ENCODE measurements at places on chromosomes 7 and 10.

- no peak for DNase-seq
These were observed 93.5 kb downstream of the AKAP9 start for GRCh38 chr7:92034116-92034515.

DNA sequence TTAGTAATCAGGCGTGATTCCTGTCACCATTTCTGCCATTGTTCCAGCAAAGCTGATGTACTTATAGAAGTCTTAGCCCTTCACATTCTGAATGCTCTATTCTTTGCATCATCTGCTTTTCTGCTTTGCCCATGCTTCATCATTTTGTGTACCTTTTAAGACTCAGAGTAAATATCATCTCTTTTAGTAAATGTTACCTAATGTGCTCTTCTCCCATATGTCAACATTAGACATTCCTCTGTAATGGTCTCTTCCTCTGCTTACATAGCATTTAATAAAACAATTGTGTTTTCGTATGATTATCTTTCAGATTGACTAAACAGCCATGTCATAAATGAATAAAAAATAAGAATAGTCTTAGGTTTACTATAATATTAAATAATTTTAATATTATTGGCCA lies 719.6 kb upstream of the GRM3 start:
- no peak for DNase-seq

DNA sequence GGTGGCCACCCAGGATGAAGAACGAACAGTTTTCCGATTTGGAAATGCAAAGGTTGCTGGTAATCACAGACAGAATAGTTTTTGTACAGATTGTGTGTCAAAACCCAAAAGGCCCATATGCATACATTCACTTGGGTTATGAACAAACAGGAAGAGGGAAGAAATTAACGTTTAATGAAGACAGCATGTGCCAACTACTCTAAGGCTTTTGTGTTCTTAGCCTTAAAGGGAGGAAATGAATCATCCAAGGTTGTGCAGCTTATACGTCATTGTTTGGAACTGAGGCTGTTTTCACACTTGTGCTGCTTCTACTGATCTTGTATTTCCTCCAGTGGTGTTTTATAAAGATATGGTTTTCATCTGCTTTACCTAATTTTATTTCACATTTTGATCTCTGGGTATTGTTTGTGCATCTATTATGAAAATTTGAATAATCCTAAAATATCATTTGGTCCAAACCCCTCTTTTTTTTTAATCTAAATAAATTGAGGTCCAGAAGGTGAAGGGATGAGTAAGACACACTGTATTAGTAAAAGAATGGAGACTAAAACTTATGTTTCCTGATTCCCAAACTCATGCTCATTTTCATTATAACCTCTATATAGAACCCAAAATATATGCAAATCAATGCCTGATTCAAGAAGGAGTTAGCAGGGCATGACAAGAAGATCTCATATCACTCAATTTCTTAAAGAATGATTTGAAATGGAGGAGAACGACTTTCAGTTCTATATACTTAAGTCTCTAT lies 373.1 kb downstream of the THSD7A start:
- no peak for DNase-seq

GRCh38 chr7:120718361-120718760 lies 139.6 kb downstream of the TSPAN12 start:
- no peak for DNase-seq

DNA sequence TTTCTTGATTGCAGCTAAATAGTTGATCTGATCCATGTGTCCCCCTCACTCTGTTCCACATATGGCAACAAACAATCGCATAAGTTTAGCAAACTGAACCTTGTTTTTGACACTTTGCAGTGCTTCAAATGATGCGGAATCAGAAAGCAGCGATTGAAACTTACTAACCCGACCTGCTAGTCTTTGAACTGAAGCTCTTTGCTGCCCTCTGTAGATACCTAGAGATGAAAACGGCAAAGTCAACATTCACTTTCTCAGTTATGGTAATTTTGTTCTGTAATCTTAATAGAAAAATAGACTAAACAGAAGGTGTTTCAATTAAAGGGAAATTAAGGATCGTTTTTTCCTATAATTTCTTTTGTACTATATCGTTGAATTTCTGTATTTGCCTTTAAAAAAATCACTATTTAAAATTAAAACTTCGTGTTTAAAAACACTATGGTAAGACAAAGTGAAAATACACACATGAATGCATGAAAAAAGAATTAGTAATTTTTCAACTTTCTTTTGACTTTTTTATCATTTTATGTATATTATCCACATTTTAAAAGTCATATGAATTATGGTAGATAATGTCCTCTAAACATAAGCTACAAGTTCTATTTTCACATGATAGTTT lies 276.5 kb downstream of the MAGI2 start:
- peak; percentile 42 for DNase-seq

- peak; percentile 95 for DNase-seq
These were observed 6.5 kb downstream of the VSIR start for GRCh38 chr10:71766717-71767419.

- peak; percentile 17 for DNase-seq
These were observed 513 bp downstream of the ODAD2 start for GRCh38 chr10:27998178-27998953.

DNA sequence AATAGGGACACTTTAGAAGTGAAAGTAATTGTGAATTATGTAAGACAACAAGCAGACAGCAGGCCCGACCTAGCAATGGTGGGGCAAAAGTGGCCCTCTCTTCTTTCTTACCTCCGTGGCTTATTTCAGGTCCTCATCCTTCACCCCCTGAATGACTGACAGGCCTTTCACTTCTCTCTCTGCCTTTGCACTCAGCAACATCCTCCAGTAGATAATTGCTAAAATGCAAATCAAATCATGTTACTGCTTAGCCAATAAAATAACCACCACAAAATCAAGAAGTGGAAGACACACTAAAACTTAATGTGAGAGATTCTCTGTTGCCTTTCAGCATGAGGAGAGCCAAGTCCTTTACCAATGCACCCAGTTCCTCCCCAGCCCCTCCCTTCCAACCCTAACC lies 274.6 kb upstream of the ZNF32 start:
- DNase-seq = no peak

DNA sequence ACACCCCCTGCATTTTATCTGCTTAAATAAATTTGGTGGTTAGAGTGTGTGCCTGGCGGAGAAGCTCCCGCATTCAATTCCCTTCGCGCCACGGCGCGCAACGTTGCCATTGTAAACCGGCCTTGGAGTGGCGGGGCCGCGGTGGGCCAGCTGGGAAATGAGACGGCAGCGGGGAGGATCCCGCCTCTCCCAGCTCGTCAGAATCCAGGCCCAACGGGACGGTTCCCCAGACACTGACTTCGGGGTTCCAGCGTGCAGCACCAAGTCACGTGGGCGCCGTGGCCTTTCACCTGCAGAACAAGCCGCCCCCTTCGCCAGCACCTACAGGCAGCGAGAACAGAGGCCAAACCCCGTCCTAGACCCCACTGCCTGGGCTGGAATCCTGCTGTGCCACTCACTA lies 103.4 kb downstream of the GRID1 start:
- no peak for DNase-seq

- no peak for DNase-seq
These were observed 21.8 kb downstream of the STAM start for GRCh38 chr10:17665747-17666146.

DNA sequence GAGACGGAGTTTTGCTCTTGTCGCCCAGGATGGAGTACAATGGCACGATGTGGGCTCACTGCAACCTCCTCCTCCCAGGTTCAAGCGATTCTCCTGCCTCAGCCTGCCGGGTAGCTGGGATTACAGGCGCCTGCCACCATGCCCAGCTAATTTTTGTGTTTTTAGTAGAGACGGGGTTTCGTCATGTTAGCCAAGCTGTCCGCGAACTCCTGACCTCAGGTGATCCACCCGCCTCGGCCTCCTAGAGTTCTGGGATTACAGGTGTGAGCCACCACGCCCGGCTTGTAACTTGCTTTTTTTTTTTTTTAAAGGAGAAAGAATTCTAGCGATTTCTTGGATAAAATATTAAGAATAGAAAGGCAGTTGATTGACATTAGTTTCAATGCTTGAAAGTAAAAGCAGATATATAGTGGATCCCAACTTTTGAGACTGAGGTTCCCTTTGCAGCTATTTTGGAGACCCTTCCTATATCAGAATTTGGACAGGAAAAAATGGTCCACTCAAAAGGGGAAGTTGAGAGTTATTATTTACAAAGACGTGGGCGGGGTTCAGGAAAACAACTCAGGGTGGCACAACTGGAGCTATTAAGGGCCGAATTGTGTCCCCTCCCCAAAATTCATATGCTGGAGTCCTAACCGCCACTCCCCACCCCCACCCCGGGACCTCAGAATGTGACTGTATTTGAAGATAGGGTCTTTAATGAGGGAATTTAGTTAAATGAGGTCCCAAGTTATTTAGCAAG lies 1.3 kb upstream of the ERCC6 start:
- DNase-seq = no peak

DNA sequence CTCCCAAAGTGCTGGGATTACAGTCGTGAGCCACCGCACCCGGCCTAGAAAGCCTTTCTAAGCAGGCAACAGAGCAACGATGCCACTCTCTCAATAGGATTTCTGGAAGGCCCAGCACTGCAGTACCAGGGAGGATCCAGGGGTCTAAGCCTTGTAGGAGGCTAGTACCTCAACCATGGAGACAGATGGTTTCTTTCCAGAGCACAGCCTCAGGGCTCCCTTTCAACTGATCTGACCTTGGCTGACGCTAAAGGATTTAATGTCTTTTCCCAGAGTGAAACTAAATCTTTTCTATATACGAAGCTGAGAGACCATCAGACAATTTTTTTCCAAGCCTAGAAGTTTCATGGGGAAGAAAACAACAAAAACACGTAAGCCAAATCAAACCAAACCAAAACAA lies 78.0 kb downstream of the WDR11 start:
- peak; percentile 5 for DNase-seq

- DNase-seq = no peak
These were observed 138.0 kb downstream of the SRPK2 start for GRCh38 chr7:105250706-105251105.

- DNase-seq = no peak
These were observed 14.0 kb downstream of the SCRN1 start for GRCh38 chr7:29975561-29975960.
